ENCODE measurements at places on chromosomes 4 and X.

- no peak for DNase-seq
Observed at GRCh38 chrX:32472364-32472763, 739.0 kb downstream of the DMD start.

GRCh38 chr4:36392024-36392423 is 110.6 kb downstream of the DTHD1 start:
- DNase-seq = no peak

DNA sequence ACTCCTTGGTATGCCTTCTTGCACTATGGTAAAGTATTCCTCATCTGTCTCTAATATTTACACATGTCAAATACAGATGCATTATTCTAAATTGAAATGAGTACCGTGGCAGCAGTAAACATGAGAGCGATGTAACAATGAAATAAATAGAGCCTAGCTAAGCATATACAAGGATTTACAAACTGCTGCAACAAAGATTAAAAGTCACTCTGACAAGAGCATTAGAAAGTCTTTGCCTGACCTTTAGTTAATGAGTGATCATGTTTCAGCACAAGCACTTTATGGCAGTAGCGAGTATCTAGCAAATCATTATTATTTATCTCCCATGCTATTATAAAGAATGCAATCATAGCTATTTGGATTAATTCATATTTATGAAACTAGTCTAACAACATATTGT is 547.0 kb upstream of the NDST4 start:
- no peak for DNase-seq

DNA sequence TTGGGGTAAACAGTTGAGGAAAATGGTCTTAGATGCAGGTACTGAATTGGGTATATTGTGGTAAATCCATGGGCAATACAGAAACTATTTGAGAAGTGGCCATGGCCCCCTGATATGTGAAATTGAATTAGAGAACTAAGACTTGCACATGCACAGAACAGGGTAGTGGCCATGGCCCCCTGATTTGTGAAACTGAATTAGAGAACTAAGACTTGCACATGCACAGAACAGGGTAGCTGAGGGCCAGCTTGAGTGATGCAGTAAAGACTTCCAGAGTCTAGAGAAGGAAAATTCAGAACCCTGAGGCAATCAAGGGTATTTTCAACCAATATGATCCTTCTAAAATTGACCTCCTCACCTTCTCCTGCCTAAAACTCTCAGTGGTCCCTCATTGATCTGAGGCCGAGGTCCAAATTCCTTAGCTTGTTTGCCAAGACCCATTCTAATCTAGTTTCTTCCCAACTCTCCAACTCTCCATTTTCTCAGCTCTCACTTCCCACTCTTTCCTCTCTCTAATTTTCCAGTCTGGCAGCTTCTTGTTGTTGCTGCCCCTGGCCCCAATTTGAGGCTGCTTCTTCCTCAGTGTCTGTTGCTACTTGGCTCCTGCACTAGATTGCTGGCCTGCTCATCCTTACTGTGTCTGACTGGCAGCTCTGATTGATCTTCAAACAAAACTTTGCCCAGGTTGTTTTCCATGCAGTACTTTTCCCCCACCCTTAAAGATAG is 72.4 kb downstream of the FRAS1 start:
- DNase-seq = no peak

- peak; percentile 66 for DNase-seq
Observed at GRCh38 chr4:94877973-94878372, 120.2 kb downstream of the BMPR1B start.

GRCh38 chr4:35325908-35326453 is 918.3 kb downstream of the ARAP2 start:
- DNase-seq = no peak

Data from IMR-90 (cell line).